Pons (tissue), 1 donor: ENCODE measurements at places on chromosomes 1 and 21.

DNA sequence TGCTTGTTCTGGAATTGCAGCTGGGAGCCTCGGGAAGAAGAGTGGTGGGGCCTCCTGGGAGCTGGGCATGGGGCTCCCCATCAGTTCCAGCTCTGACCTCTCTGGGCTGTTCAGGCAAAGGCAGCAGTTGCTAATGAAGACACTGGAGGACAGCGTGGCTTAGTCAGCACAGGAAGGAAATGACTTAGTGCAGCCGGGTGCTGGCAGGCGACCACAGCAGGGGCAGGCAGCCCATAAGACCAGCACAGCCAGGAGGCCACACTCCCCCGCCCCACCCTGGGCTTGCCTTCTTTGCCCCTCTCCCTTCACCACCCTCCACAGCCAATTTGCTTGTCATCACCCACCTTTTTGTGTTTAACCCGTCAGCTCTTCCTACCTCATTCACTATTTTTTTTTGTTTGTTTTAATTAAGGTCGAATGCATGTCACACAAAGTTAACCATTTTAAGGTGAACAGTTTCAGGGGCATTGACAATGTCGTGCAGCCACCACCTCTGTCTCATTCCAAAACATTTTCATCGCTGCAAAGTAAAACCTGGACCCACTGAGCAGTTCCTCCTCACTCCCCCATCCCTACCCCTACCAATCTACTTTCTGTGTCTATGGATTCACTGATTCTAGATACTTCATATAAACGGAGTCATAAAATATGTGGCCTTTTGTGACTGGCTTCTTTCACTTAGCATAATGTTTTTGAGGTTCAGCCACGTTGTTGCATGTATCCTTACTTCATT lies 10.9 kb downstream of the OLIG2 start:
- no peak for DNase-seq

DNA sequence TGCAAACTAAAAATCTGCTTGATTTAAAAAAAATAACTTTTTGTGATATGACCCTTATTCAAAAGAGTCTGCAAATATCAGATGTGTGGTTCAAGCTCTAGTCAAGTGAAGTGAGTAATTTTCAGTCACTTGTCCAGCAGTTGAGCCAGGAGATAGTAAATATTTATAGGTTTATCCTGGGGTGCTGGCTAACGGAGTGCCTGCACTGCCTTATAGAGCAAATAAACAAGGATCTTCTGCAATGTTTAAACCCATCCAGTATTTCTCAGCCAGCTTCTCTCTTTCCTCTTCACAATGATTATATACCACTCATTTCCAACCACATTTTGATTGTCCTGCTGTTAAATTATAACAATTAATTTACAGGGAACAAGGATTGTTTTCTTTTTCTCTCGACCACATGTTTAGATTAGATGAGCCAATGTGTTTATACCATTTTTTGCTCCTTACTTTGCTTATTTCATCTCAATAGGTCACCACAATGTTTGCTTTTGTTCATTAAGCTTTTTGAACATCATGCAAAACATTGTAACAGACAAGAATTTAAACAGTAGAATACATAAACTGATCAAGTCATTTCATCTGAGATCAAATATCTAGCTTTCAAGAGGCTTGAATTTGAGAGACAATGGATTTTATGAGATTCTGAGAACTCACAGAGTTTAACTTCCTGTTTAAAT lies 60.3 kb upstream of the GREM2 start:
- no peak for DNase-seq

GRCh38 chr21:45405271-45405818 lies 380 bp downstream of the COL18A1 start:
- DNase-seq: no peak

- DNase-seq: no peak
Observed at GRCh38 chr1:63914706-63915105, 140.9 kb downstream of the ROR1 start.

DNA sequence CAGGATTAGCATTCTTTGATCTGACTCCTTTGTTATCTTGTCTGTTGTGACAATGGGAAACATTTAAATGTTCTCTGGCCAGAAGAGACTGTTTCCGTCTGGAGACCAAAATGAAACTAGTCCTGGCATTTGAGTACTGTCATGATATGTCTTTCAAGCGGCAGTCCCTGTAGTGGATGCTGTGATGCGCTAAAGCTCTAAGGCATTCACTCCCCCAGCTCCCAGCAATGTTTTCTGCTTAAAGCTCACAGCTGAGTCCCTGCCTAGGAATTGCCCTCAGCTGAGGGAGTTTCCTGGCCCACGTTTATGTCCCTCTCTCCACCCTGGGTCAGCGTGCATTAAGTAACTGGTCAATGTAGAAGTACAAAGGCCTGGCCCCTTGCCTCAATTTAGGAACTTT lies 109.4 kb downstream of the UCHL5 start:
- DNase-seq: no peak

DNA sequence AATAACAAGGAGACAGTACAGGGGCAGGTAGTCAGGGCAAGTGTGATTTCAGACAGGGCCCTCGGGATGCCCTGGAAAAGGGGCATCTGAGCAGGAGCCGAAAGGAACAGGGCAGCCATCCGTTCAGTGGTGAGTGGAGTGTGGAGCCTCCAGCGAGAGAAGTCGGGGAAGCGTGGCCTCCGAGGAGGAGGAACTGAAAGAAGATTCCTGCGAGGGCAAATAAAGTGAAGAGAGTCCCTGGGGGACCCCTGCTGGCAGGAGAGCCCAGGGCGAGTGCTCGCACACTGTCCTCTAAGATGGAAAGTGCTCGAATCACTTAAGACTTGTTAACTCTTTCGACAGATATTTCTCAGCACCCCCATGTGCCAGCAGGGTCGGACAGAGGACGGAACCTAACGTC lies 3.5 kb upstream of the UTS2 start:
- DNase-seq: peak; percentile 15

DNA sequence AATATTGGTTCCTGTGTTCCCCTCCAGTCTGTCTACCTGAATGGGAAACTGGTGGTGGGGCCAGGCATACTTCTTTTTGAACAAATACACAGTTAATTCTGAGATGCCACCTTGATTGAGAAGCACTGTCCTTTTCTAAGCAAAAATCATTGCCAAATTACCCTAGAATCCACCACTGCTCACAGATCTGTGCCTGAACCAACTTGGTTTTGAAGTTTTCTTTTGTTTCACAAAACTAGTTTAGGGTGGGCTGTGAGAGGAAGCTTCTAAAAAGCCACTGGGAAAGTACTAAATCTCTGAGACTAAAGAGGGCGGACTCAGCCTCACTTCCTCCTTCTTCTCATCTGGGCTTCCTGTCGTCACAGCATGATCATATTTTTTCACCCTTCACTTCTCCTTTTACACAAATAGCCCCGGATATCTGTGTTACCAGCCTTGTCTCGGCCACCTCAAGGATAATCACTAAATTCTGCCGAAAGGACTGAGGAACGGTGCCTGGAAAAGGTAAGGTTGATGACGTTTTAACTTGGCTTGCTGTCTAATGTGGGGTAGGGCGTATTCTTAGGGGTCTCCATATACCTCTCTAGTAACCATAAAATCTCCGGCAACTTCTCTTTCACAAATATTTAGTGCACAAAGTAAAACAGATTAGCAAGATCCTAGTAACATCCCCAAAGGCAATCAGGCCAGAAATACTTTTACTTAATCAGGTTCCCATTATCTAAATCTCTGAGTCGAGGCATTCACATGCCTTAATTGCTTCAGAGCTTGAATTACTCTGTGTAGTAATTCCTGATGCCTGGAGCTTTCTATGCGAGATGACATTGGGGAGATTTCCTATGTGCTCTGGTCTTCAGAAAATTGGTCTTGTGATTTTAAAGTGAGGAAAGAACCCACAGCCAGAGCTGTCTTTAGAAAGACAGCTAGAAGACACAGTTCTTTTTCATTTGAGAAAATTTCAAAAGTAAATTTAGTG lies at the start of gene CD53:
Gene CD53 (plus strand): TSS at position 404 of the 976 bp plus-strand sequence. CDS start 18,261 bp downstream, outside the sequence.
- DNase-seq: peak; percentile 83

- no peak for DNase-seq
Observed at GRCh38 chr1:54135436-54136120, 17.2 kb downstream of the CDCP2 start.

- DNase-seq: no peak
Observed at GRCh38 chr1:232533328-232533727, 96.6 kb downstream of the SIPA1L2 start.
